EL (cell line): ENCODE measurements at places on chromosomes 6 and 20.
A peak's percentile ranks its signal among the peaks of the same experiment; 100 is the strongest.

DNA sequence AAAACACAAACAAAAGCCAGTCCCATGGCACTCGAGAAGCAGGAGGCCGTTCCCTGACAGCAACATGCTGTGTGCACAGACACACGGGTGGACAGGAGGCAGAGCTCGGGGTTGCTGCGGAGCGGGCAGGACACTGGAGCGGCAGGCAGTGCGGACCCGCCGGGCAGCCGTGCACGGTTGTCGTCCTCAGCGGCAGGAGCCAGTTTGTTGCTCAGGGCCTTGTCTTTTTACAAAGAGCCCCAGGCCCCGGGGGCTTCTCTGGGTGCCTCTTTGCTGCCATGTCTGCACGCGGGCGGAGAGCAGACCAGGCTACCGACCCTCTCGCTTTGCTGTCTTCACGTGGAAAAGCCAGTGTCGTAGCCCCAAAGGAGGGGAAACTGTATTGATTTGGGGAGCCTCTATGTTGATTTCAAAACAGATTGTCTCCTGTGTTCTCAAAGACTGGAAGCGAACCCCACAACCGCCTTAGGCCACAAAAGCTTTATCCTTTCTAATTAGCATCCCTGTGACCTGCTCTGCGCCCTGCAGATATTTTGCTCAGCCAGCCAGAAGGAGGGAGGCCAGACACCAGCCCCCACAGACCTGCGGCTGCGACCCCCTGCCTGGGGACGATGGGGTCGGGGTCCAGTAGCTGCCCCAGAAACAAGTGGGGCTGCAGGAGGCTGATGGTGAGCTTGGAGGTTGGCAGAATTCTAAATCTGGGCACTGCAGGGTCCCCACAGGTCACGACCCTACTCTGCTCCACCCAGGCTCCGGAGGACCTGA lies 50.2 kb downstream of the ERMARD start:
- no peak for DNase-seq

- DNase-seq, result peak; percentile 50
Measured at GRCh38 chr6:105402090-105402938, 568 bp downstream of the PREP start.

GRCh38 chr6:144338951-144339700 lies 54.0 kb downstream of the UTRN start:
- no peak for DNase-seq

GRCh38 chr6:26155061-26155930 lies 68.1 kb downstream of the HFE start:
- DNase-seq, result peak; percentile 38

DNA sequence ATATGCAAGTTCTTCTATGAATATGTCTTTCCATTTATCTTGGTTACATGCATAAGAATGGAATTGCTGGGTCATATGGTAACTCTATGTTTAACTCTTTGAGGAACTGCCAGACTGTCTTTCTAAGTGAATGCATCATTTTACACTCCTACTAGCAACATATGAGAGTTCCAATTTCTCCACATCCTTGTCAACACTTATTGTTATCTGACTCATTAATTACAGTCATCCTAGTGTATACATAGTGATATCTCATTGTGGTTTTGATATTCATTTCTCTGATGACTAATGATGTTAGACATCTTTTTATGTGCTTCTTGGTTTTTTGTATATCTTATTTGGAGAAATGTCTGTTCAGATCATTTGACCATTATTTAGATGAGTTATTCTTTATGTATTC lies 96.7 kb upstream of the LAMP5 start:
- peak; percentile 68 for DNase-seq

GRCh38 chr20:17709361-17710293 lies 9.9 kb downstream of the BANF2 start:
- DNase-seq, result no peak

- no peak for DNase-seq
Measured at GRCh38 chr20:43971267-43971666, 56.6 kb downstream of the TOX2 start.

DNA sequence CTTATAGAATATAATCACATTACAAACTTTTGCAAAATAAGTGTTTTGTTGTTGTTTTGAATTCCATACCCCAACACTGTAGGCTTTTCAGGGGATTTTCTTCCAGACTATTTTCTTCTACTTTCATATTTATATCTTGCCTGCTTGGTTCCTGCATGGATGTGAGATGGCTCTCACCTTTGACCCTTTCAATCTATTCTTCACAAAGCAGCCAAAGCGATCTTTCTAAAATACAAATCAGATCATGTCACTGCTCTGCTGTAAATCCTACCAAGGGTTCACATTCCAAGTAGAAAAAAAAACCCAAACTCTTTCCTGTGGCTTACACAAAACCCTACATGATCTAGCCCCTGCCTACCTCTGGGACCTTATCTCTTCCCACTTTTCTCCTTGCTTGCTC lies 25.0 kb upstream of the TRPC4AP start:
- DNase-seq, result no peak

DNA sequence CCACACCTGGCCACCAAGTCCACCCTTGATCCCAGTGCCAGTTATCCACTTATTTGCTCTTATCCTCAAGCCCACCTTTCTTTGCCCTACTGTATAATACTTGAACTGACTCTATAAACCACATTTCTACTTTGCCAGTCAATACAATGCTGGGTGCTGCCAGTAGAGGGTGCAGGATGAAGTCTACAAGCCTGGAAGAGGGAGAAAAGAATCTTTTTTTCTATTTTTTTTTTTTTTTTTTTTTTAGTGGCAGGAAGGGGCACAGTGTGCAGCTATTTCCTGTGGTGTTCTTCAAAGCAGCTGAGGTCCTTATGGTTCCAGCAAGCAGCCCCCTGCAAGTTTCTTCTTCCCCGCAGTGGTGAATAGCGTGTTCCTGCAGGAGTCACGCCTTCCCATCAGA lies 22.2 kb upstream of the GABRR1 start:
- no peak for DNase-seq

GRCh38 chr6:131167773-131168172 lies 32.5 kb downstream of the AKAP7 start:
- DNase-seq, result no peak

GRCh38 chr20:25460566-25461280 lies 53.2 kb downstream of the GINS1 start:
- no peak for DNase-seq

GRCh38 chr20:8398263-8399051 lies 266.4 kb downstream of the PLCB1 start:
- DNase-seq, result no peak

- DNase-seq, result no peak
Measured at GRCh38 chr6:157951828-157952227, 29.8 kb upstream of the SYNJ2 start.

DNA sequence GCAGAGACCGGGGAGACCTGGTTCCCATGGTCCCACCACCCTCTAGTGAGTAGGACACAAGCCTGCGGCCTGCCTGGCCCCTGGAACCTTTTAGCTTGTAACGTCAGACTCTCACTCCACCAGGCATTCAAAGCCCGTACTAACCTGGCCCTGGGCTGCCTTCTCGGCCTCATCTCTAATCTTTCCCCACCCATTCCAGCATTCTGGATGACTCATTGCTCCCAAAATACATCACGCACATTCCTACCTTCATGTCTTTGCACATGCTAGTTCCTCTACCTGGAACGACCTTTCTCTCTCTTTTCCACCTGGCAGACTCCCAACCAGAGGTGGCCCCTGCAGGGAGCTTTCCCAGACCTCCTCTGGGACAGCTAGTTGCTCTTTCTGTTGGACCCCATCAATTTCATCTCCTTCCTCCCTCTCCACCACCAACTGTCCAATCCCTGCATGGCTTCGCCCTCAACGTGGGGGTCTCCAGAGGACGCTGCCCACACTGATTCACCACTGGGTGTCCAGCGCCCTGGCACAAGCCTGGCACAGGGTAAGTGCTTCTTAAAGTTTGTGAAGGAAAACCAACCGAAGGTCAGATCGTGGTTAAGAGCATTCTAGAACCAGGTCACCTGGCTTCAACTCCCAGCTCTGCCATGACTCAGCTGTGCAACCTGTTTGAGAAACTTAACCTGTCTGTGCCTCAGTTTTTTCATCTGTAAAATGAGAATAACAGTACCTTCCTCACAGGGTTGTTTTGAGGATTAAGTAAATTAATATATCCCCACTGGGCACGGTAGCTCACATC lies 35.2 kb downstream of the JPH2 start:
- no peak for DNase-seq

DNA sequence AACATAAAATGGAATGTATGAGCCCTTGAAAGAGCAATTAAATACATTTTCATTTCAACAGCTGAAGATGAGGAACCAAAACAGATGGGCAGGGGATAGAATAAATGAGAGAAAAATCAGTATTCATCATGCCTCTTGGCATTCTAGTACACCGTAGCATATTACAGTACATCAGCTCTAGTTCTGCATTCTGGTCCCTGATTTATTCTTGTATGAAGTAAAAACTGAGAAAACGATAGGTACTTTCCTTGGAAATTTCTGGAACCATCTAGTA lies 349.4 kb downstream of the ARHGAP18 start:
- DNase-seq, result no peak

DNA sequence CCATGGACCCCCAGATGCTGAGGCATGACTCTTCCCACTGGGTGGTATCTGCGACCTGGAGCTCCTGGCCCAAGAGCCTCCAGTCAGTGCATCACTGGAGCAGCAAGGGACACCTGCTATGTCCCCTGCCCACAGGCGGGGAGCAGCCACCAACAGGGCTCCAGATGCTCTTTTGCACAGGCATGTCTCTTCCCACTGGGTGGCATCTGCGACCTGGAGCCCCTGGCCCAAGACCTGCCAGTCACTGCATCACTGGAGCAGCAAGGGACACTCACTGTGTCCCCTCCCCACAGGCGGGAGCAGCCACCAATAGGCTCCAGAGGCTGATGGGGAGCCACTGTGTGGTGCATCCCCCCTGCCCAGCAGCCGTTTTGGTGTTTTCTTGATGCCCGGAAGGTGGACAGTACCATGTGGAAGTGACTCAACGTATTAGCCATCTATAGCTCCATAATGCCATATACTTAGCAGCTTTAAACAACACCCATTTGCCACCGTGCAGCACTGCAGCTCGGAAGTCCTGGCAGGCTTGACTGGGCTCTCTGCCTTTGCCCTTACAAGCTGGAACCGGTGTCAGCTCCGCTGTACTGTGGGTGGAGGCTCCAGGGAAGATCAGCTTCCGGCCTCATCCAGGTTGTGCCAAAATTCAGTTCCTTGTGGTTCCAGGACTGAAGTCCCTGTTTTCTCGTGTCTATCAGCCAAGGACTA lies 124.9 kb upstream of the CST7 start:
- no peak for DNase-seq

DNA sequence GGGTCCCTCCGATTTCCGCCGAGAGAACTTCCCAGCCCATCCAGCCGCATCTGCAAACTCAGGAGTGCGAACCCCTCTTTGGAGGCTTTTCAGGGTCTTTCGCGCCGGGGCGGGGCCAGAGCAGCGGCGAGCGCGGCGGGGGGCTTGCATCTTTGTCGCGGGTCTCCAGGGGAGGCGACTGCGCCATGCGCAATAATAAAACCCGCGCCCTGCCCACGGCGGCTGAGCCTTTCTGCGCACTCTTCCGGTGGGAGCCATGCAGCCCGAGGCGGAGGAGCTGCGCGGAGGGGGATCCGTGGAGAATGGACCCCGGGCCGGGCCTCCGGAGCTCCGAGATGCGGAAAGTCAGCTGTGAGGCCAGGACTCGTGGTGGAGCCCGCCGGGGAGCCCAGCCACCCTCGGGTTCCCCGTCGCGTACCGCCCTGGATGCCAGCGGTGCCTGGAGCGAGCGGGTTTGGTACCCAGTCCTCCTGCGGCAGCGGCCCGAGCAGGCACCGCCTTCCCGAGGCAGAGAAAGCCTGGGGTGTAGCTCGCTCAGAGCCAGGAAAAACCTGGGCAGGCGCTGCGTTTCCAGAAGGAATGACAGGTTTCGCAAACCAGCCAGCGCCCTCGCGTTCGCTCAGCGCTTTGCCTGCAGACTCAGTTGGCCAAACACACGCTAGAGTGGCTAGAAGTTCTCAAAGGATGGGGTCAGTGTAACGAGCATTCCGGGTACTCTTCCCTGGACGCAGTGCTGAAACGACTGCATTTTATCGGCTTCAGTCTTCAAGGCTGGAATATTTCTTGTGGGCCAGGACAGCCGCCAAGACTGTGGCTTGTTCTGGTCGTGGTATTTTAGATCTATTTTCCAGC lies 1.2 kb downstream of the AKAP12 start:
- peak; percentile 73 for DNase-seq

DNA sequence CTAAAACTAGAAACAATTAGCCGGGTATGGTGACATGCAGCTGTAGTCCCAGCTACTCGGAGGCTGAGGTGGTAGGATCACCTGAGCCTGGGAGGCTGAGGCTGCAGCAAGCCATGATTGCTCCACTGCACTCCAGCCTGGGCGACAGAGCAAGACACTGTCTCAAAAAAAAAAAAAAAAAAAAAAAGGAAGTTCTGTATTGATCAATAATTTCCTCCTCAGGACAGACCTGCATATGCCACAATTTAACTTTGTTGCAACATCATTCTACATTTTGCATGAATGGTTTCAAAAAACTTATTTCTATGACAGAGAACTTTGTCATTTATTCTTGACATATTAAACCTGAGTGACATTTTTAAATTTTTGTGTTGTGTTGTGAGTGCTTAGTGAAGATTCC lies 5.5 kb downstream of the DNAJC5 start:
- DNase-seq, result no peak

GRCh38 chr20:5691918-5692618 lies 58.1 kb upstream of the SHLD1 start:
- no peak for DNase-seq

DNA sequence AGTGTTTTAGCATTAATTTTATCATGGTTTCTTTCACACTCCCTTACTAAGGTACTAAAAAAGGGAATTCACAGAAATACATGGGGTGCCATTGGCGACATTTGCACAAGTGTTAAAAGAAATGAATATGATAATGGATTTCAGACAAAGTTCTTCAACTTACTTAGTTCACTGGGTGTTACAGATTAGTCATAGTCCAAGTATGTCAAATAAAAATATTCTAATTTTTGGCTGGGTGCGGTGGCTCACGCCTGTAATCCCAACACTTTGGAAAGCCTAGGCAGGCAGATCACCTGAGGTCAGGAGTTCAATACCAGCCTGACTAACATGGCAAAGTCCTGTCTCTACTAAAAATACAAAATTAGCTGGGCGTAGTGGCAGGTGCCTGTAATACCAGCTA lies 286.1 kb upstream of the TFAP2D start:
- no peak for DNase-seq
